ENCODE measurements at places on chromosomes 7 and 10.

DNA sequence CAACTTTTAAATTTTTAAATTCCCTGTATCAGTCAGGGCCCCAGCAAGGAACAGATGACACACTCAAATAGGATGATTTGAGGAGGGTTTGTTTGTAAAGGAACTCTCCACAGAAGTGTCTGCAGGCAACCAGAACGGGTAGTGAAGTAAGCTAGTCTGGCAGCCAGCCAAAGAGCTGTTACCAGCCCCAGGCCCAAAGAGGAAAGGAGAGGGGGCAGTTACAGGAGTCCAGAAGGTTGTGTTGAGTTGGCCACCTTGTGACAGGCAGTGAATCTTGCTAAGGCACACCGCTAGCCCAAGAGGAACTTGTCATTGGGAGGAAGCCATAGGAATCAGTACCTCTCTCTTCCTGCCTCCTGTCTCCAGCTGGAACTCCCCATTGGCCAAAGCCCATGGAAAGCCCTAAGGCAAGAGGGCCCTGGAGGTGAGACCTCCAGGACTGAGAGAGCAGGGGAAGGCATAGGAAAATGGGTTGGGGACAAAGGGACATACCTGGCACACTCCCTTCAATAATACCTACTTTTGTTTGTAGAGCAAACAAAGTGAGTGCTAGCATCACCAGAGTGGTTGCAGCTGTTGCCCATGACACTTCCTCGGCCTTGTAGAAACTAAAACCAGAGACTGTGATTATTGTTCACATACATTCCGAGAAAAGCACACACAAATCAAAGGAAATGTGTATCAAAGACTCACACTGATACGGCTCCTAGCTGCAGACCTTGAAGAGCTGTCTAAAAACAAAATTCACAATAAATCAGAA, 25.4 kb upstream of the GATAD1 start:
- DNase-seq = peak; percentile 6

GRCh38 chr10:77015360-77015759, 622.2 kb downstream of the KCNMA1 start:
- no peak for DNase-seq

DNA sequence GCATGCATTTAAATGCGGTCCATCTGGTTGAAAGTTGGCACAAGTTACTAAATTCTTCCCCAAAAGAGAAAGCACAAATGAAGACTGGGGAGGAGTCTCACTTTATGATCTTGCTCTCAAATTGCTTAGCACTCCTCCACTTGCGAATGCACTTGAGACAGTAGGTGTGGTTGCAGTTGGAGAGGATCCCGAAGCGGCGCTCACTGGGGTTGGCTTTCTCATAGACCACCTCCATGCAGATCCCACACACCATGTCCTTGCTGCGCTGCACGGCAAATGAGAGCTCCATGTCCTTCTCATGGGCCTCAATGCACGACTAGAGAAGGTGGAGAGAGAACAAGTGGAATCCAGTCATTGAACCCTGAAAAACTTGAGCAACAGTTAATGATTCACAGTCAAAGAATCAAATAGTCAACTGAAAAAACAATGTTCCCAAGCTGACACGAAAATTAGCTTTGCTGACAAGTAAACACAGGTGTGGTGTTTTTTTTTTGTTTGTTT, 22.7 kb downstream of the MKRN1 start:
- DNase-seq = no peak

DNA sequence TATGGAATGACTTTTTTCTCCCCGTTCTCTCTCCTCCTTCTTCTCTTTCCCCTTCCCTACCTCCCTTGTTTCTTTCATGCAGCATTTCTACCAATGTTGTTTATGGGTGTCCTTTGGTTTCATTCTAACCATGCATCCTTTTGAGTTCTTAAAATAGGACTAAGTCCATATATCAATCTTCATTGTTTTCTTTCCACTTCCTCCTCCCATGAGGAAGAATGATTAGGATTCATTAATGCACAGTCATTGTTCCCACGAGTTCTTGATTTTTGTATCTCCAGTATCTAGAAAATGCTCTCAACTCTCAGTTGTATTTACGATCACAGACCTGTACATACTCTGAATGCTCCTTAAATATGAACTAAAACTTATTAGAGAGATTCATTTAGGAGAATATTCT, 153.3 kb downstream of the LRRC4 start:
- DNase-seq = no peak

- DNase-seq = no peak
Measured at GRCh38 chr7:47454069-47454973, 127.6 kb downstream of the TNS3 start.

GRCh38 chr7:72446591-72447462, 34.7 kb upstream of the CALN1 start:
- DNase-seq = no peak

DNA sequence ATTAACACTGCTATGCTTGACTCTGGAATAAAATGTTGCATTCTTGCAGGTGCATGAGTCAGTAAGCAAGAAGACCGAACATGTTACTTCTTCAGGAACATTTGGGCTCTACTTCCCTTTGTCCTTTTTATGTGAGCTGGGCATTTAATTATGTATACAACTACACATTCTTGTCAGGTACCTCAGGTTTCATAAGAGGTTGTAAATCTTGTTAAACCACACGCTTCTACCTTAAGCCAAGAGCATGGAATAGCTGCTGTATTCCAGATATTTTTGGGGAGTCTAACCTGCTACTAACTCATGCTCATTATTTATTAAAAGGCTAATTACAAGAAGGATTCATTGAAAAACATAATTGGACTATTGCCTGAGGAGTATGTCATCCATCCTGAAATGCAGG, 414.2 kb upstream of the KLF6 start:
- DNase-seq = no peak

GRCh38 chr10:30430544-30431298, 3.3 kb upstream of the MAP3K8 start:
- no peak for DNase-seq

GRCh38 chr10:26759008-26759407, 61.5 kb downstream of the PDSS1 start:
- no peak for DNase-seq

- no peak for DNase-seq
Measured at GRCh38 chr7:120941064-120941463, 9.5 kb upstream of the ING3 start.

DNA sequence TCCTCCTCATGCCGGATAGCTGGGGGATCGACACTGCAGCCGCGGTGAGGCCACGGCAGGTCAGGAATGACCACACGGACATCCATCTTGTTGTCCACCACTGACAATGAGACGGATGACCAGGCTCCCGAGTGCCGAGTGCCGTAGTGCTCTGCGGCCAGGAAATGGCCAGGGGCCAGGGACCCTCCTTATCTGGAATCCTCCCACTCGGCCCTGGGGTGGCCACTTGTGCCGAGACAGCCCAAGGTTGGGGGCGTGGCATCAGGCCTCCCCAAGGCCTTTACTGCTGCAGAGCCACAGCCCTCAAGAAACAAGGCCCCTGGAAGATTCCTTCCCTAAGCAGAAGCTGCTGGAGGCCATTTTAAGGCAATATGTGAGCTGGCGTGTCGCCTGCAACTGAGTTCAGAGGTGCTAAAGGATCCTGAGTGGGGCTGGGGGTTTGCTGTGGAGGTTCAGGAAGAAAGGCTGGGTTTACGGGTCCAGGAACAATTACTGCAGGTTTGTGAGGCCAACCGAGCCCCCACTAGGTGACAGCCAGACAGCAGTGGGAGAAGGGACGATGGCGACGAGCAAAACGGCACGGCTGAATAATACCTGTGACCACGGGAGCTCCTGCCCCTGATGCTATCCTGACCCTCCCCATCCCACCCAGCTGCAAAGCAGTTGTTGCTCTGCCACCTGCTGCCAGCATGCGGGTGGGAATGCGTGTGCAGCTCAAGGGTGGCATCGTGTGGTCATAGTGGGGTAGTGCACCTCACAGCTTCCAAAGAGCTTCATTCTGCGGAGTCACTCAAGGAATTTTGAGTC, 31.6 kb upstream of the LEP start:
- peak; percentile 65 for DNase-seq
